ENCODE measurements at places on chromosomes 6 and 20.

- no peaks in the 10 kb centered on the region for H3K36me3 ChIP-seq
- no peak for DNase-seq
- no peak overlapping the region for H3K27ac ChIP-seq
- H3K4me1 ChIP-seq, result peaks cover 3% of the 10 kb centered on the region
- no peaks in the 10 kb centered on the region for H3K27me3 ChIP-seq
- H3K4me3 ChIP-seq, result no peak overlapping the region
These were observed 64.9 kb upstream of the TGM3 start for GRCh38 chr20:2230726-2231488.

GRCh38 chr6:36679043-36679833, 724 bp downstream of the CDKN1A start:
- peaks cover 3% of the 10 kb centered on the region for H3K4me1 ChIP-seq
- no peak for DNase-seq
- peaks cover 4% of the 10 kb centered on the region for H3K36me3 ChIP-seq

- H3K36me3 ChIP-seq, result no peaks in the 10 kb centered on the region
- DNase-seq, result no peak
- H3K4me1 ChIP-seq, result no peaks in the 10 kb centered on the region
- H3K27me3 ChIP-seq, result no peaks in the 10 kb centered on the region
- H3K27ac ChIP-seq, result no peak overlapping the region
These were observed 991.8 kb upstream of the GJE1 start for GRCh38 chr6:141140905-141141304.

DNA sequence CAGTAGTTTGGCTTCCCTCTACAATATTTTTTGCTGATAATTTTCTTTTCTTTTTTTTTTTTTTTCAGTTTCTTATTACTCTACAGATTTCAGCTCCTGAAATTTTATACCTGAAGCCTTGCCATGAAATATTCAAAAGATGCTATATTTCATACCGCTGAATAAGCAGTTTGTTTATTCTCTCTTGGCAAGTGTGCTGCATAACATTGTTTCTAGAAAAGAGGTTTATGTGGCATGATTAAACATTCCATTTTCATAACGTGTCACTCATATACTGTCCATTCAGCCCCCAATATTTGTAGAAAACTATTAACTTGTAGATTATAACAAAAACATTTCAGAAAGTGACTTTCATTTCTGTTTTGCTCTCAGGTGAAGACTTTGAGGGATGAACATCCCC, 174.4 kb upstream of the NOX3 start:
- no peaks in the 10 kb centered on the region for H3K4me1 ChIP-seq
- no peak overlapping the region for H3K27ac ChIP-seq

GRCh38 chr6:26223650-26224546, 136.7 kb downstream of the HFE start:
- no peaks in the 10 kb centered on the region for H3K4me1 ChIP-seq
- peak overlapping the region; percentile 91 for H3K4me3 ChIP-seq

- no peaks in the 10 kb centered on the region for H3K4me1 ChIP-seq
- H3K27me3 ChIP-seq, result no peaks in the 10 kb centered on the region
- H3K27ac ChIP-seq, result no peak overlapping the region
These were observed 1.7 kb downstream of the PHF10 start for GRCh38 chr6:169722362-169723199.

DNA sequence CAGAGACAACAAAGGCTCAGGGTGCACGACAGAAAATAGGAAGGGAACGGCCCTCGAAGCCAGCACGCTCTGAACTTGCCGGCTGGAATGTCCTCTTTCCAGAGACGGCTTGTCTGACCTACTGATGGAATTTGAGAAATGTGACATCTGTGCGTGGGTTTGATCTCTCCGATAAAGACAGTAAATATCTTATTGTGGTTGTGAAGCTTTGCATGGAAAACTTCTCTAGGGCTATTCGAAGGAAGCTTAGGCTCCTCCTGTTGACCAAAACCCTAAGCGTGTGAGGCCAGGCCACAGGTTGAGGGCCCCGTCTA, 247.3 kb downstream of the ZNF217 start:
- no peak for DNase-seq
- no peak overlapping the region for H3K27ac ChIP-seq
- H3K36me3 ChIP-seq, result no peaks in the 10 kb centered on the region

DNA sequence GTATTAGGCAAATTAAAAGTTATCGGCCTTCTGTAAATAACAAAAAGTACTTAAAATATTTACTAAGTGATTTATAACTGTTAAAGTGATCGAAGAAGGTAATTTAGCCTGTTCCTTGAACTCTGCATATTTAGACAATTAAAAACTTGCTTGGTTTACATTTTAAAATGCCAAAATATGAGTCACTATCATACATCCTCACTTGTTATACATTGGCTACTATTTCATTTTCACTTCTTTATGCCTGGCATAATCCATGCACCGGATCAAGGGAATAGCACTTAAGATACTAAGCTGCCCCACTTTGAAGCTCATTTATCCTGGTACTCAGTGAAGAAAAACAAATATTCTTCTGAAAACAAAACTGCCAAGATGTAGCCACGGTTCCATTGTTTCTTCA, 344.6 kb downstream of the UBE3D start:
- H3K4me1 ChIP-seq, result no peaks in the 10 kb centered on the region
- no peaks in the 10 kb centered on the region for H3K27me3 ChIP-seq
- H3K36me3 ChIP-seq, result no peaks in the 10 kb centered on the region
- DNase-seq, result no peak

- peak overlapping the region; percentile 41 for H3K4me3 ChIP-seq
- H3K27me3 ChIP-seq, result peaks cover 23% of the 10 kb centered on the region
- H3K4me1 ChIP-seq, result peaks cover 2% of the 10 kb centered on the region
- H3K27ac ChIP-seq, result no peak overlapping the region
- no peaks in the 10 kb centered on the region for H3K36me3 ChIP-seq
These were observed 40.2 kb upstream of the ZNFX1 start for GRCh38 chr20:49318091-49318429.

DNA sequence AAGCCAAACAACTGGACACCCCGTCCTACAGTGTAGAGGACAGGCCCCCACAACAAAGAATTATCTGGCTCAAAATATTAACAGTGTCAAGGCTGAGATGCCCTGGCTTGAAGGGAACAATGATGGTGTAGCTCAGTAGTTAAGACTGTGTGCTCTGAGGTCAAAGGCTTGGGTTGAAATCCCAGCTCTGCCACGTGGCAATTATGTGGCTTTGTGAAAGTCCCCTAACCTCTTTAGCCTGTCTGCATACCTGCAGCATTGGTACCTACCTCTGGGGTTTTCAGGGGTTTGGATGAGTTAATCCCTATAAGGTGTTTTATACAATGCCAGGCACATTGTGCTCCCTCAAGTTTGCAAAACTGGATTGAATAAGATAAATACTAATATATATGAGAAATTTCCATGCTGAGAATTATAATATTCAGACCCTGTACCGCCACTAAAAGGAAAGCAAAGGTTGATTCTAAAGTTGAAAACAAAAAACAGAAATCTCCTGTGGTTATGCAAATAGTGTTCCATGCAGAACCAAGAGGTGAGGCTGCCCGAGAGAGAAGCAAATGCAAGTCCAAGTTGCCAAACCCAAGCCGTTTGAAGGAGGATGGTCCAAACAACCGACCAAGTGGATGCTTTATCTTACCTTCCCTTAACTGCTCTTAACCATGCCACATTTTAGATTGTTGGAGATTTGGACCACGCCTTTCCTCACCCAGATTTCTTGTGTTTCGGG, 199.8 kb downstream of the NFATC2 start:
- H3K27ac ChIP-seq, result no peak overlapping the region
- H3K4me3 ChIP-seq, result no peak overlapping the region
- no peaks in the 10 kb centered on the region for H3K36me3 ChIP-seq

DNA sequence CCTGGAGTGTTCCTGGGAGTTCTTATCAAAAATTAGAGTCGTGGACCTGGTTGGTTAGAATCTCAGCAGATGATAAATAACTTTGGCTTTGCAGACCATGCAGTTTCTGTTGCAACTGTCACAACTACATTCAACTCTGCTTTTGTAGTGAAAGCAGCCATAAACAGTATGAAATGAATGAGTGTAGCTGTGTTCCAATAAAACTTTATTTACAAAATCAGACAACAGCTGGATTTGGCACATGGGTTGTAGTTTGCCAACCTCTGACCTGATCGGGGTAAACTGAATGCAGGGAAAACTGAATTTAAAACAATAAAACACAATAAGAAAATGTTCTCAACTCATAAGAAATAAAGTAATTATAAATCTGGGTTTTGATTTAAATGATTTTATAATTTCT, 513.8 kb downstream of the CDKAL1 start:
- no peaks in the 10 kb centered on the region for H3K36me3 ChIP-seq
- no peaks in the 10 kb centered on the region for H3K4me1 ChIP-seq
- no peak for DNase-seq
- no peak overlapping the region for H3K4me3 ChIP-seq
- H3K27me3 ChIP-seq, result no peaks in the 10 kb centered on the region

DNA sequence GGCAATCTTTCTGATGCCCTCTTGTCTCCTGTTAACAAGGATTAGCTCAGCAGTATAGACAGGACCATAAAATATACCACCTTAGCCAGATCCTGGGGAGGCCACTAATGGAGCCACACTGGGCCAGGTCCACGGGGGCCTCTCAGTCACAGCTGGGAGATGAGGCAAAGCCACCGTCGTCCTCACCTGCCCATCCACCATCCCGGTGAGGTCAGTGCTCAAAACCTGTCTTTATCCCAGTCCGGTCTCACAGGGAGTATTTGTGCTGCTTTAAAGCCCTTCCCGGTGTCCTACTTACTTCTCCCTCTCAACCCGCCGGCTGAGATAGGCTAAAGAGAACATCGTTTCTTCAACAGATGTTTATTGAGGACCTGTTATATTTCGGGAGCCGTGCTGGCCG, 104.3 kb downstream of the EDN3 start:
- no peak for DNase-seq
- no peaks in the 10 kb centered on the region for H3K36me3 ChIP-seq
- no peaks in the 10 kb centered on the region for H3K27me3 ChIP-seq
- no peaks in the 10 kb centered on the region for H3K4me1 ChIP-seq
- H3K4me3 ChIP-seq, result no peak overlapping the region

DNA sequence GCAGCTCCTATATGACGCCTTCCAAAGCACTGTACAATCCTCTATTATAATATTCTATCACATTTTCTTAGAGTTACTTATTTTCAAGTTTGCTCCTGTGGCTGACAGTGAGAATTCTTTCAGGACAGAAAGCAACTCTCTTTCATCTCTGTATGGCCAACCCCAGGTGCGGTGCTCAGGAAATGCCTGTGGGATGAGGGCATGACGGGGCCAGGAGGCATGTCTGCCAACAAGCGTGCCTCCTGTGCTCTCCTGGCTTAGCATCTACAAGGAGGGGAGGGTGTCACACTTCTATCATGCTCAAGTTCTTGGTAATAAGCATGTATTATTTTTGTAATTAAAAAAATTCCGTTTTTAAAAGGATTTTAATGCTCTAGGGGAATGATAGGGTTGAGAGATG, 11.4 kb downstream of the MRPL14 start:
- H3K36me3 ChIP-seq, result peaks cover 18% of the 10 kb centered on the region
- no peak overlapping the region for H3K4me3 ChIP-seq
- H3K27me3 ChIP-seq, result no peaks in the 10 kb centered on the region
- no peak overlapping the region for H3K27ac ChIP-seq
- H3K4me1 ChIP-seq, result no peaks in the 10 kb centered on the region

DNA sequence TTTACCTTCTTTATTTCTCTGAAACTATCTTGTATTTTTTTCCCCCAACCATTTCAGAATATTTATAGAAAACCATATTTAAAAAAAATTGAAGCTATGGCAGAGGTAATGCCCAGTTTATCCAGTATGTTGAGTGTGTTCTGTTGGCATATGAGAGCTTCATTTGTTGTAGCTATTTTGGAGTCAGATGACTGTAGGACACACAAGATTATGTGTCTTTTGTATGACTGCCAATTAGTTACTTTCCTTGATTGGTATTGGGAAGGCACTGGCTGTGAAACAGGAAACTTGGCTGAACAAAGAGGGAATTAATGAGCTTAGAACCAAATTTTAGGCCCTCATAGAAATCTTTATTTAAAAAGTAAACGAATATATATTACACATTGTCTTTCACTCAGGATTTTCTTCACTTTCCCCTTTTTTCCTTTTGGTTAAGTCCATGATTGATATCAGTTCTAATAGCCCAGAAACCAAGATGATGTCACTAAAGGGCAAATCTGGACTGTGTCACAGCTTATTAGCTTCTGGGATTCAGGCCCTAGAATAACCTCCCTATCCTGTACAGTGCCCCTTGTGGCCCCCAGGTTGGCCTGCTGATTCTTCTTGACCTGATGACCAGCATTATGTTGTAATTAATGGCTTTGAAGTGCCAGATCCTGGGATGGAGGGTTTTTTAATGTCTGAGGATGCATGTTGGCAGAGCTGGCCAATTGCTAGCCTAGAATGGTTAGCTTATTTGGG, 10.1 kb downstream of the CDC5L start:
- no peaks in the 10 kb centered on the region for H3K4me1 ChIP-seq
- H3K4me3 ChIP-seq, result no peak overlapping the region
- peaks cover 12% of the 10 kb centered on the region for H3K36me3 ChIP-seq
- H3K27me3 ChIP-seq, result no peaks in the 10 kb centered on the region

DNA sequence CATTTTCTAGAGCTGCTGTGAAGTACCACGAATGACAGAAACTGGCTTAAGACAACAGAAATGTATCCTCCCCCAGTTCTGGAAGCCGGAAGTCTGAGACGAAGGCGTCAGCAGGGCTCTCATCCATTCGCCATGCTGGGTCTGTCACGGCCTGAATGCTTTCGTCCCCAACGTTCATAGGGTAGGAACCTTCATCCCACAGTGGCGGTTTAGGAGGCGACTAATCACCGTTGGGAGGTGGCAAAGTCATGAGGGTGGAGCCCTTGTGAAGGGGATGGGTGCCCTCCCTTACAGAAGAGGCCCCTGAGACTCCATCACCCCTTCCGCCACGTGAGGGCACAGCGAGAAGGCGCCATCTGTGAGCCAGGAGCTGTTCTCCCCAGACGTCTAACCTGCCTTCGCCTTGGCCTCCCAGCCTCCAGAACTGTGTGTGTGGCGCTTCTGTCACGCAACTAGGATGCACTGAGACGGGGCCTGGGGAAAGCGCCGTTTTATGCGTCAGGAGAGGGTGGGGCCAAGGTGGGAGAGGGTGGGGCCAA, 250.3 kb downstream of the TTLL2 start:
- H3K27ac ChIP-seq, result no peak overlapping the region
- no peaks in the 10 kb centered on the region for H3K27me3 ChIP-seq
- no peak overlapping the region for H3K4me3 ChIP-seq
- H3K36me3 ChIP-seq, result no peaks in the 10 kb centered on the region
- peaks cover 1% of the 10 kb centered on the region for H3K4me1 ChIP-seq
- DNase-seq, result no peak

DNA sequence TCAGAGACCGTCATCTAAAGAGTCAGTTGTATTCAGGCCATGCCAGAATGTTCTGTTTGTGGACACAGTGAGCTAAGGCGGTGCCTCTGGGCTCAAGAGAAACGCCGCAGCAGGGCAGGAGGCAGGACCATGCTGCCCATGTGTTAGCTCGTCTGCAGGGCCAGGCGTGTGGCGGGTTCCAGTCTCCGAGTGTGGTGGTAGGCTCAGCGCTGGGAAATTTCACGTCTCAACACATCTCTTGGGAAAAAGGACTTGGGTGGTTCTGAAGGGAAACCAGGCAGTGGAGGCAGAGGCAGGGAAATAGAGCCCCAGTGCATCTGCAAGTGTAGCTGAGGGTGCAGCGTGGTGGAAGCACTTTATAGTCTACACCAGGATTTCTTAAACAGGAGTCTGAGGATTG, 56.9 kb upstream of the TAGAP start:
- no peak overlapping the region for H3K4me3 ChIP-seq
- DNase-seq, result no peak
- H3K4me1 ChIP-seq, result 0 out of 2 replicates have a peak, but pooled peaks cover 1% of the 10 kb centered on the region
- no peaks in the 10 kb centered on the region for H3K36me3 ChIP-seq
- H3K27ac ChIP-seq, result no peak overlapping the region
